ENCODE measurements at places on chromosomes 11 and 22. TPM values are rescaled to one million over a fixed set of nuclear protein-coding genes. Genes with fewer than 3 reads are reported as not detected.

DNA sequence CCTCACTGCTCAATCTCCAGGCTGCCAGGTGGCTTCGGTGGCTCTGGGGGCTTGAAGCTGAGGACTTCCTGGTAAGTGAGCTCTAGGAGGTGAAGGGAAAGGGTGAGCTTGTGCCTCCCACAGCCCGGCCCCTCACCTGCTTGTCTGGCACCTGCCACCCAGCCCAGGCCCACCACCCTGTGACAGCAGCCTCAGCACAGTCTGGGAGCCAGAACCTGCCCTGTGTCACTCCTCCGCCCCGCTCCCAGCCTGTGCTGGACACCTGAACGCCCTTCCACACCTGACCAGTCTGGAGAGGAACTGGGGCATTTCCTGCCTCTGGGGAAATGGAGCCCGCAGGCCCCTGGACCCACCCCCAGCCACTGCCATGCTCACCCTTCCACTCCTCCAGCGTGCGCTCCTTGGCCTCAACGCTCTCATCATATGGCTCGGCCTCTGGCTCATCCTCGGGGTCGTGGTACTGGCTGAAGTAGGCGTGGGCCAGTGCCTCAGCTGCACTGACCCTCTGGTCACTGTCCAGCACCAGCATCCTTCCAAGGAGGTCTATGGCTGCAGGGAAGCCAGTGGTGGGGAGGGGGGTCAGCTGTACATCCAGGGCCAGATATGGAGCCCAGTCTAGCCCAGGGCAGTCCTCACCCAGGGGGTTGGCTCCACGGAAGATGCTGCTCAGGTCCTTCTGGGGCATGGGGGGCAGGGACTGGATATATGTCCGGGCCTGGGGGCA lies 3.6 kb upstream of the MAPK12 start:
- ATAC-seq: no peak

DNA sequence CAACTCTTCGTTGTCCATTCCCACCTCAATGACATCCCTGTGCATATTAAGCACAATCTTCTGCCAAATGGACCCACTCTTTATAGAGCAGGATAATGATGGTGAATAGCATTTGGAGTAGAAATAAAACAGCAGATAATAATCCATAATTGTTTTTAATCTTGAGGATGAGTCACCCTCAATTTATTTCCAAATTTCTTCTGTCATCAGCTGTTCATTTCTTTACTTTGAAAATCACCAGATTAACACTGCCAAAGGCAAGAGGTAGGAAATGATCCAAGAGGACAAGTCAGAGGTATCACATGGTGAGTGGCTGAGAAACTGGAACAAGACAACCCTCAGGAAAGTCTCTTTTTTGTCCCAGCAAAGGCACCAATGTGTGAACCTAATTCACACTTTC lies 7.3 kb upstream of the AMBRA1 start:
- ATAC-seq: peak; percentile 74

- ATAC-seq: no peak
Observed at GRCh38 chr11:62984451-62984991, at the start of gene SLC22A6. Gene SLC22A6 (minus strand): TSS chr11:62984967. CDS start chr11:62984690, 277 bp downstream.

- no peak for ATAC-seq
Observed at GRCh38 chr11:122046846-122047245, 69.2 kb downstream of the BLID start.

- no peak for ATAC-seq
Observed at GRCh38 chr11:40227730-40228129, 1231.7 kb downstream of the LRRC4C start.

The UCP3 gene
- total RNA-seq: 1.6 TPM

GRCh38 chr11:124724979-124725718 lies 14.6 kb upstream of the NRGN start:
- ATAC-seq: no peak

Data from gastroesophageal sphincter (tissue), 4 donors.